Suprapubic skin (tissue), 4 donors: ENCODE measurements at places on chromosomes 2 and 18.

DNA sequence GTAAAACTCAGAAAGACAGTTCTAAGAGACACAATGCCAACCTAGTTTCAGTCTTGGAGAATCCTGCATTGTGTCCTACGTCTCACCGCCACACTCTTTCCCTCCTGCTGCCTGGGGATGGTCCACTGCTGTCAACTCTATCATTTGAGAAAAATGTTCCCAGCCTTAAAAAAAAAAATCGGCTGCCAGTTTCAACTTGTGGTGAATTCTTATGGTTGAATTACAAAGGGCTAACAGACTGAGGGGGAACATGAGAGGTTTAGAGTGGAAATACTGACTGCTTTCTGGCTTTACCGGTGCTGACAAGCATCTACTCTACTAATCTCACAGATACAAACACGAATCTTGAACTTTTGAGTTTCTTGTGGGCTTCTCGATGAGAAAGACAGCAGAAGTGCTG, 74.0 kb downstream of the NAB1 start:
- no peak for DNase-seq

GRCh38 chr2:94875820-94876522, 4.7 kb downstream of the TEKT4 start:
- DNase-seq, result no peak

GRCh38 chr2:44766777-44767176, 174.7 kb upstream of the SIX3 start:
- no peak for DNase-seq

- DNase-seq, result no peak
Measured at GRCh38 chr2:219957820-219958219, 330.4 kb downstream of the SLC4A3 start.

DNA sequence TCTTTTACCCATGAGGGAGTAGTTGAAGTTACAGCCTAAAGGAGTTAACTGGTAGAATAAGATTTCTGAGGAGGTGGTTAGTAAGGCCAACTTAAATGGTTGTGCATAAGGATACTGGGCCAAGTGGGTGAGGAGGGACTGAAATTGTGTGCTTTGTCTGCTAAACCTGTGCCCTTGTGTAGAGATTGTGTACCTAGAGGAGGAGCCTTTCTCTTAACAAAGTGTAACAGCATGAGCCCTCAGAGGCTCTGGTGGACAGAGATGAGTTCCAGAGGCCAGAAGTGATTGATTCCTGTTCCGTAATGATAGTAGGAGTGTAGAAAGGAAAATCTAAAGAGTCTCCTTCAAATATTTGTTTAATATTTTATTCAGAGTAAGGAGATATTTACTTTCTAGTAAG, 42.9 kb downstream of the OTX1 start:
- no peak for DNase-seq

GRCh38 chr18:76285866-76286265, 209.2 kb downstream of the ZNF516 start:
- DNase-seq, result no peak

- no peak for DNase-seq
Measured at GRCh38 chr2:154591294-154591820, 107.1 kb upstream of the KCNJ3 start.

DNA sequence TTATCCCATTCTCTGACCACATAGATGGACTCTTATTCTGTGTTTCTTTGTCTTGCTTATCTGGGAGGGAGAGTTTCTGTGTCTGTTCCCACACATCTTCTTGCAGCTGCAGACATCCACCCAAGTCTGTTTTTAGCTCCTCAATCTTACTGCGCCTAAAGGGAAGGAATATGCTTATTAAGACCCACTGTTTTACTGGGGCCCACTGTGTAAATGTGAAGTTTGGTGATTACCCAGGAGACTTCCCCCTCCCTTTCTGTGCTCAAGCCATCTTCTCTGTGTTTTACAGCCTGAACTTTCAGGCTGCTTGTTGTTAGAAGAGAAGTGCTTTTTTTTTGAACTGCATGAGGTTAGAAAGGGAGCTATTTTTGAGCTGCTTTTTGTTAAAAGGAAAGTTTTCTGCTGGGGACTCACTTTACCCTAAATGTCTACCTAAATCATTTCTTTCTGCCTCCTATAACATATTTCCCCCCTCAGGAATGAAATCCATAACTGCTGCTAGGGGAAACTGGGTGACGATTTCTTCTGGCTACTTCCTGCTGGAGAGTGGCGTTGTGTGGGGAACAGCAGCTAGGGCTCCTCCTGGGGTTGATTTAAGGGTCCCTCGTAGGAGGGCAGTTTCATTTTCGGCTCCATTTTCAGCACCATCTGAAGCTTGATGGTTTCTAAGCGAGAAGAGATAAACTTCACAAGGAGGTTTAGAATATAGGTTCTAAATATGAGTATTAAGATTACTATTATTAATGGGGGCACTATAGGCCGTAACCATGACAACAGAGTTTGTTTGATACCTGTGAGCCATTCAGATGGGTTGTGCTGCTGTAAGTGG, 39.5 kb upstream of the GMCL1 start:
- DNase-seq, result no peak
